ENCODE measurements at places on chromosomes 11 and 22.

DNA sequence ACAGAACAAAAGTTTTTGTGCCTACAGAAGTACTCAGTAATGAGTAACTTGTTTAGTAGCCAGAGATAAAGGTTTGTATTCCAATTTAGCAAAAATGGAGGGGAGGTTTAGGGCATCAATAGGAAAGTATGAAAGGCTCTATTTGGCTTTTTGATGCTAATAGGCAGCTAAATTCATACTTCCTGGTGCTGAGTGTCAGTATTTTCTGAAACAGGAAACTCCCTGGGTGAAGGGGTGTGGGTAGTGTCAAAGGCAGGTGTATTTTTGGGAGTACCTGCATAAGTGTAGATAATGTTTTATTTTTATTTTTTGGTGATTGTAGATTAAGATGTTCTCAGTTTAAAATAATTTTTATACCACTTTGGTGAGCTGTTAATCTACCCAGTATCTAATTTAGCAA lies 29.3 kb upstream of the MMP7 start:
- DNase-seq: no peak

DNA sequence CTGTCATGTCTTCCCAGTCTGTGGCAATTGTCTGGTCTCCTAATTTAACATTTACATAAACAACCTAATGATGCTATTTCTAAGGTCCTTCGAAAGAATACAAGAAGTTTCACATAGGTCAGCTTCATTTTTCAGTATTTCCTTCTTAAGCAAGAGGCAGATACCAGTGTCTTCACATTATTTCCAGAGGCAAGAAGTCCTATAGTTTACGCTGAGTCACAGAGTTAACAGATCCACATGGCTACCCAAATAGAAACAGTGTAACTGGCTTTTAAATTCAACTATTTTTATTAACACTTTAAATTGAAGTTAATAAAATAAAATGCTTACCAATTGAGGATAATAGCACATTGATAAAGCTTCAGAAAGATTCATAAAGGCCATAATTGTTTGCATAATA lies 10.9 kb downstream of the PRRG4 start:
- DNase-seq: no peak

- no peak for DNase-seq
Measured at GRCh38 chr11:3738241-3738640, 59.1 kb downstream of the NUP98 start.

DNA sequence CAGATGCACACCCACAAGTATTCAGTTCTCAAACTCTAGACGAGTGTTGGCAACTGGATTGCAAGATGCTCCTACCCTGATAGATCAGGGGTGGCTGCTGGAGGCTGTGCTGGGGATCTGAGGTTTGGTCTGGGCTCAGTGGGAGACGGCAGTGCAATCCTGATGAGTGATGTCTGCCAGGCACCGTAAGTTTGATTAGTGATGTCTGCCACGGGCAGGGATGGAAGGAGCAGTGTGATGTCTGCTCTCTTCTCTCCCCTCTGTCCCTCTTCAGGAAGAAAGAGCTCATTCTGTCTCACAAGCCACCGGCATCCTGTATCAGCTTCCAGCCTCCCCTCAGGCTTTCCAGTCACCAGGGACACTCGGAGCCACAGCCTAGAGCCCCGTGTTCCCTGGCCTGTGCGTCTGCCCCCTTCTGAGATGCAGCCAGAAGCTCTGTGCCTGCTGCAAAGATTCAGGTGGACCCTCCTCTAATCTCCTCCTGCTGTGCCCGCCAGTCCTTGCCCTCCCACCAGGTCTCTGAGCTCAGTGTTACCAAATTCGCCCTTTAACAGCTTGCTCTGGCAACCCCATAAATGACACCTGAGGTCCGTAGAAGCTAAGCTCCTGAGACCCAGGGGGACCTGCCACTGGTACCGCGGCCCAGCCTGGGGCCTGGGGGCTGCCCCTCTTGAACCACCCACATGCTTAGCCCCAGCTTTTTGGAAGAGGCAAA lies 19.9 kb downstream of the TP53I11 start:
- DNase-seq: no peak

DNA sequence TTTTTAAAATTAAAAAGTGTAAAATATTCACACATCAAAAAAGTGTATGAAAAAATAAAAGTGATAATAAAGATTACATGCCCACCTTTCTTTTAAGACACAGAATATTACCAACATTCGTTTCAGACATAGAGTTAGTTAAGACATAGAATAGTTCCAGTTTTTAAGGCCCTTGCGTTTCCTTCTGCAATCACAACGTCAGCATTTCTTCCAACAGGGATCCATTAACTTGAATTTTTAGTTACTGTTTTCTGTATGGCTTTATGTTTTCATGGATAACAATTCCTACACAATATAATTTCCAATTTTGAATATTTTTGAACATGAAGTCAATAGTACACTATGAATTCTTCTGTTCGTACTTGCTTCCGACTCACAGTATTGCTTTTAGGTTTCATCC lies 170.8 kb upstream of the C11orf87 start:
- no peak for DNase-seq

DNA sequence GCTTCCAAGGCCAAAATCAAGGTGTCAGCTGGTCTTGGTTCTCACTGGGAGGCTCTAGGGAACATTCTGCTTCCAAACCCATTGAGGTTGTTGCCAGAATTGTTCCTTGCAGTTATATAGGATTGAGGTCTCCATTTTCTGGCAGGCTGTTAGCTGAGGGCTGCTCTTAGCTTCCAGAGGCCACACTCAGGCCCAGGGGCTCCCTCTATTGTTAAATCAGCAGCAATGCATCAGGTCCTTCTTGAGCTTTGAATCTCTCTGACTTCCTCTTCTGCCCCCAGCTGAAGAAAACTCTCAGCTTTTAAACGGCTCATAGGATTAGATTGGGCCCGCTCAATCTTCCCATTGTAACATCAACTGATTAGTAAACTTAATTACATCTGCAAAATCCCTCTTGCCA lies 39.3 kb upstream of the BSX start:
- no peak for DNase-seq

DNA sequence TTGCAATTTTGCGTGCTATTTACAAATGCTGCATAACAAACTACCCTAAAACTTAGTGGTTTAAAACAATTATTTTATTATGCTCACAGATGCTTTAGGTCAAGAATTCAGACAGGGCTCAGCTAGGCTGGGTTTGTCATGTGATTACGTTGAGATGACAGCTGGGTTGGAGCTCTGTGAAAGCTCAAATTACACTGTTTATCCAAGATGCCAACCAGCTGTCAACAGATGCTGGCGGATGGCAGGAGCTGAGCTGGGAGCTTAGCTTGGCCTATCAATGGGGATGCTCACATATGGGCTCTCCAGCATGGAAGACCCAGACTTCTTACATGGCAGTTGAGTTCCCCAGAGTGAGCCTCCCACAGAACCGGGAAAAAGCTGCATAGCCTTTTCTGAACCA lies 62.7 kb downstream of the STK33 start:
- no peak for DNase-seq

GRCh38 chr11:3222003-3222855 lies 3.6 kb upstream of the MRGPRG start:
- DNase-seq: no peak

All from T-helper 2 cell treated with Interferon-gamma antibody and Interleukin-4, amounts not matched to agents 5 μg/mL and 100 μg/mL, for 36 hours (primary cell).